ENCODE measurements at places on chromosomes 1 and 21.
A peak's percentile ranks its signal among the peaks of the same experiment; 100 is the strongest.

DNA sequence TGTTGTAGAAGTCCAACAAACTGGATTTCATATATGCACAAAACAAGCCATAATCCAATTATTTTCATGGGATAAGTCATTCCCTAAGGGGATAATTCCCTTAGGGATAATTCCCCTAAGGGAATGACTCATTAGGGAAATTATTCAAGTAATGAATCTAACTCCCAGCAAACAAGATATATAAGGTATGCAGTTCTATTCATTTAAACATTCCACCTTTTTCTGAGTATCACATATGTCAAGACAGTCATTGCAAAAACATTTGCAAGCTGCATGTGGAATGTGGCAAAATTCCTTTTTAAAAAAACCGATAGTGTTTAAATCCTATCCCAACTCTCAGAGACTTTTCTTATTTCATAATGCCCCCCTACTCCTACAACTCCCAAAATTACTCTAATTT is 131.2 kb downstream of the AKT3 start:
- DNase-seq: no peak

DNA sequence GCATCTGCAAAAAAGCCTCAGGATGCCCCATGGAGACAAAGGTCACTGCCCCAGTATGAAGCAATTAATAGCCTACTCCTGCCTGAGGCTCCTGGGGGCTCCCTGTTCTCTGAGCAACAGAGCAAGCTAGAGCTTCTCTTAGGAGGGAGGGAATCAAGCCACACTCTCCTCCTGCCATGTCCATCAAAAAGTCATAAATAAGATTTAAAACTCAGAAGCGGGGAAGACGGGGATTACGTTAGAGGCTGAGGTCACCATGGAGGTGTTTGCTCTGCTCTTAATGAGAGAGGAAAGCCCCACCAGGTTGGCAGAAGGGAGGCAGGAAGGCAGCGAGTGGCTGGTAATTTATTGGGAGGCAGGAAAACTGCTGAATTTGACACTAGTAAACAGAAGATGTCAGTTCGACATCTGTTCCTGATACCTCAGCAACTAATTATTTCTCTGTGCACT is 98.4 kb upstream of the TNR start:
- no peak for DNase-seq

DNA sequence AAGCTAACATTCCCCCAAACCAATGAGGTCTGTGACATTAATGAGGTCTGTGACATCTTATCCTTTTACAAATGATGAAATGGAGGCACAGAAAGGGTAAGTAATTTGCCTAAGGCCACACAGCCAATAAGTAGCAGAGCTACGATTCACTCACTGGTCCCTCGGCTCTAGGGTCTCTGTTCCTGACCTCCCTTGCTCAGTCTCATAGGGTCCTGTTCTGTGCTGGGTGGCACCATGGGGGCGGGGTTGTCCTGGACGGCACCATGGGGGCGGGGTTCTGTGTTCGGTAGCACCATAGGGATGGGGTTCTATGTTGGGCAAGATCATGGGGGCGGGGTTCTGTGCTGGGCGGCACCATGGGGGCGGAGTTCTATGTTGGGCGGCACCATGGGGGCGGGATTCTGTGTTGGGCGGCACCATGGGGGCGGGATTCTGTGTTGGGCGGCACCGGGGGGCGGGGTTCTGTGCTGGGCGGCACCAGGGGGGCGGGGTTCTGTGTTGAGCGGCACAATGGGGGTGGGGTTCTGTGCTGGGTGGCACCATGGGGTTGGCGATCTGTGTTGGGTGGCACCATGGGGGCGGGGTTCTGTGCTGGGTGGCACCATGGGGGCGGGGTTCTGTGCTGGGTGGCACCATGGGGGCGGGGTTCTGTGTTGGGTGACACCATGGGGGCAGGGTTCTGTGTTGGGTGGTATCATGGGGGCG is 55.6 kb downstream of the CLSTN1 start:
- no peak for DNase-seq

DNA sequence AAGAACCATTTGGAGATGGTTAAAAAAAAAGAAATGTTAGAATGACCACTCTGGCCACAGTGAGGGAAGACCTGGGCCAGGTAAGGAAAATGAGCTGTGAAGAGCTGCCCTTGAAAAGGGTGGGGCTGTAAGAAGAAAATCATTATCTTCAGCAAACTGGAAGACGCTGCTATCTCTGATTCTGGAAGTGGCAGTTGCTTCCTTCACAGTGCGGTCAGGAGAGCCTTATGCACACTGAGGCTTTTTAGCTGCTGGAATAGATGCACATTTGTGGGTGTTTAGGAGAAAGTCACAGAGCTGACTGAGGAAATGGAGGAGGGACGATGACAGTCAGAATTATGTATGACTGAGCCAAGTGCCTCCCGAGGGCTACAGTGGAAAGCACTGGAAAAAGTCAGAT is 91.6 kb downstream of the TBX19 start:
- DNase-seq: no peak

- no peak for DNase-seq
These were observed 51.2 kb downstream of the WLS start for GRCh38 chr1:68181165-68181556.

DNA sequence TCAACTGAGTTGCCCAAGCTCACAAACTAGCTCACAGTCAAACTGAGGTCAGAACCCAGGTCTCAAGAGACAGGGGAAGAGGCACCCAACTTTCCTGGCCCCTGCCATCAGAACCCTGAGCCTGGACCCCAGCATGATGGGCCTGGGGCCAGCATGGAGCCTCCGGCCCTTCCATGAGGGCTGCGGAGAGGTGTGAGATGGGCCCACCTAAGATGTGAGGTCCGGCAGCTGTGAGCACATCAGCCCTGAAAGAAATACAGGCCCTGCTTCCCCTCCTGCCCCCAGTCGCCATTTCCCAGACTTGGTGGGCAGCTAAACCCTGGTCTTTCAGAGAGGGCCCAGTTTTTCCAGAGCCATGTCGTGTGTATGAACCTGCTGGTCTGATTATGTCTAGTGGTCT is 30.6 kb downstream of the QSOX1 start:
- DNase-seq: no peak

- no peak for DNase-seq
These were observed 556.5 kb downstream of the PTBP2 start for GRCh38 chr1:97277891-97278654.

- DNase-seq: peak; percentile 25
These were observed 37.7 kb downstream of the SH3GLB1 start for GRCh38 chr1:86741947-86742572.

DNA sequence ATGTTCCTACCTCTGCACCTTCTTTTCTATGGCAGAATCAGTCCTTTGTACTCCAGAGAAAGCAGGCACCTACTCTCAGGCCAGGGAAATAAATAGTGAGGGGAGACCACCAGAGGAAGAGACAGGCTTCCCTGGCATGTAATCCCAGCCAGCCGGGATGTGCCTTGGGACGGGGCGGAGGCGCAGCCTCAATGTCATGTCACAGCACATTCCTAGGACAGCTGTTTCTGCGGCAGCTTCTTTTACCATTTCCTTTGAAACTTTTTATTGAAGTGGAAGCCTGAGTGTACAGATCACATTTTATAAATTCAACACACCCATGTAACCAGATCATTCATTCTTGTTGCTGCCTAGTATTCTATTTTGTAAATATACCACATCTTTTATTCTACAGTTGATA is 67.9 kb upstream of the ZNF326 start:
- no peak for DNase-seq

DNA sequence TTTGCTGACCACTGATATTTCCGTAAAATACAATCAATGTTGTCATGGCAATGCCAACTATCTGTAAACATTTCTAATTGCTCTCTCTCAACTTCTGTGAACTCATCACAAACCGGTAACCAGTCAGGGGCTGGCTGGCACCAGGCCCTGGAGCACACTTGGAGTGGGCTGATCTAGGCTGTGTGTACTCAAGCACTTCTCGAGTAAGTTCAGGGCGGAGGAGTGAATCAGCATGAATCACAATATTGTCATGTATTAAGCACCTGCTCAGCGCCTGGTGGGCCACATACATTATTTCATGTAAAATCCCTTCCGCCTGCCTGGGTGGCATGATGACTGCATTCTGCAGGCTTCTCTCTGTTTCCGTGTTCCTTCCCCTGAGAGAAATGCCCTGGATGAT is 212.4 kb downstream of the FOXD2 start:
- DNase-seq: no peak

DNA sequence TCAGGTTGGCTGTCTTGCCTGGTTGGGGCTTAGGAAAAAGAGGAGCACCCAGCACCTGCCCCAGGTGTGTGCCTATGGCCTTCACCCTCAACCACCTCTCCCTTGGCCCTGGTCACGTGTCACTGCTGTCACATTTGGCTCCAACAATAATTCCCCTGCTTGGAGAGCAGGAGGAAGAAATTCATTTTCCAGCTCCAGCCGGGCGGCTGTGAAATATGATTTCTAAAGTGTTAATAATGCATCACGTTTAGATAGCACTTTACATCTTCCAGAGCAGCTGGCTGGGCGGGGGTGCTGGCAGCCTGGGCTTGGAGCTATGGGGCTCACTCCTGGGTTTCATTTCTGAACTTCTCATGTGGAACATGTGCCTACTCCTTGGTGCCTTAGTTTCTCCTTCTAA is 63.1 kb downstream of the KIRREL1 start:
- DNase-seq: no peak

- DNase-seq: no peak
These were observed 20.4 kb downstream of the GREM2 start for GRCh38 chr1:240591564-240591963.

DNA sequence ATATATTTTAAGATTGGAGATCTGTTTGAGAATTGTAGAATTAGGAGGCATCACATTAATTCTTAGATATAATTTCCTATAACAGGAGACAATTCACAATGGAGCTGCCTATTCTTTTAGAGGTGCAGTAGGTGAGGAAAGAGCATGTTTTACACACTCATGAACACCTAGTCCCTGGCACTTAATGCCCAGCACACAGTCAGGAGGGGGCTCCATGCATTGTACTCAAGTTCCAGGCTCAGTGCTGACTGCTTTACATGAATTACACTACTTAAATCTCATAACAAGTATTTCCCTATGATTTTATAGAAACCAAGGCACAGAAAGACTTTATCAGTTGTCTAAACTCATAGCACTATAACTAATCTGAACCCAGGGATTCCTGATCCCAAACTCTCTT is 360 bp upstream of the GBP3 start:
- DNase-seq: no peak

DNA sequence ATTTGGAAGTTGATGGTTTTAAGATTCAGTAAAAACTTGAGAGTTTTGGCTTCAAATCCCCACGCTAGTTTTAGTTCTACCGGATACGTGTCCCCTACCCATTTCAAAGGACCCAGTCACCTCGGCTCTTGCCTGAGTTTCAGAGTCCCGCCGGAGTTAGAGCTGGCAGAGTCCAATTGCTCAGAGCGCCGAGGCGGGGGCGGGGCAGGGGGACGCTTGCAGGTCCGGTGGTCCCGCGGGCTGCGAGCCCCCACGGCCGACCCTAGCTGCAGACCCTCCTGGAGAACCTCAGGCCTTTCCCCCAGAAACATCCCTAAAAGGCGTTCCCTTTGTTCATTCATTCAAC is 765 bp upstream of the VPS45 start:
- DNase-seq: peak; percentile 50

DNA sequence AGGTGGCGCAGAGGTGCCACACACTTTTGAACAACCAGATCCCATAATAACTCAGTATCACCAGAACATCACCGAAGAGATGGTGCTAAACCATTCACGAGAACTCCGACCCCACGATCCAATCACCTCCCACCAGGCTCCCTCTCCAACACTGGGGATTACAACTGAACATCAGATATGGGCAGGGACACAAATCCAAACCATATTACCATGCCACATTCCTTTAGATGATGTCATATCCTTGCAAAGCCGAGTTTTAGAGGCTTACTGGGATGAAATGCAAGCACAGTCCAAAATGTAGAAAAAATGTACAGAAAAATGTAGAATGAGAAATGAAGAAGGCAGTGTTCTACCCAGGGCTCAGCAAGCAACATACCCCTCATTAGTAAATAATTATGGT is 64.7 kb downstream of the SGIP1 start:
- no peak for DNase-seq

DNA sequence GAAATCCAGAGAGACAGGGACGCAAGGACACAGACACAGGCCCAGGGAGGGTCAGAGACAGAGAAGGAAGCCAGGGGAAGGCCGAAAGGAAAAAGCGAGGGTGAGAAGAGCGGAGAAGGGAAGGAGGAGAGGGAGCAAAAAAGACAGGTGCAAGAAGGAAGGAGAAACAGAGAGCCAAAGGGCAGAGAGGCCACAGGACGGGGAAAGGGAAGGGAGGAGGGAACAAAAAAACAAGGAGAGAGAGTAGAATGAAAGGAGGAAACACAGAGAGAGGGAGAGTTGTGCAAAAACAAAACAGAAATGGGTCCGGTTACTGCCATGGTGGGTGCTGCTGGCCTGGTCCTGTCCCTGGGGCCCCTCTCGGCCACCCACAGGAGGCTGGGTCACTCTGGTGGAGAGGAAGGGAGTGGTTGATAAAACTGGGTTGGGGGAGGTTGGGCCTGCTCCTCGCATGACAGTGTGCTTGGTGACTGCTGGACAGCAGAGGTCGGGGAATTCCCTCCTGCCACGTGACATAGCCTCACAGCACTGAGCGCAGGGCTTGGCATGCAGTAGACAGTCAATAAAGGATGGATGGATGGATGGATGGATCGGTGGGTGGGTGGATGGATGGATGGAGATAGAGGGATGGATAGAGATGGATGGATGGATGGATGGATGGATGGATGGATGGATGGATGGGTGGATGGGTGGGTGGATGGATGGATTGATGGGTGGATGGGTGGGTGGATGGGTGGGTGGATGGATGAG is 64.8 kb downstream of the RAP1GAP start:
- DNase-seq: no peak

DNA sequence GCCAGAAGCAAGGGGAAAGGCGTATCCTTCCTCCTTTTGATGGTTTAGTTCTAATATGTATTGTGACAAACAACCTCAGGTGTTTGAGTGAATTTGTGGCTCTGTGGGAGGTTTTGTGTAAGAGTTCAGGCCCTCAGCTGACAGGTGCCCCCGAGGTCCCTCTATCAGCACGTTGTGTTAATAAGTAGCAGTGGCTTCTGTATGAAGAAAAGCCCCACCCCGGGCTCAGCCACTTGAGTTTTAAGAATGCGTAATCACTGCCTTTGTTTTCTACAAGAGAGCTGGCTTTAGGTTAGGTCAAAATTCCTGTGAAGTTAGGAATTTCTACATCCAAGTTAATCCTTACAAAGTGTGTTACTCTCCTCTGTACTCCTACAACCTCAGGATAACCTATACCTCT is 92.4 kb upstream of the PGBD5 start:
- DNase-seq: peak; percentile 72

DNA sequence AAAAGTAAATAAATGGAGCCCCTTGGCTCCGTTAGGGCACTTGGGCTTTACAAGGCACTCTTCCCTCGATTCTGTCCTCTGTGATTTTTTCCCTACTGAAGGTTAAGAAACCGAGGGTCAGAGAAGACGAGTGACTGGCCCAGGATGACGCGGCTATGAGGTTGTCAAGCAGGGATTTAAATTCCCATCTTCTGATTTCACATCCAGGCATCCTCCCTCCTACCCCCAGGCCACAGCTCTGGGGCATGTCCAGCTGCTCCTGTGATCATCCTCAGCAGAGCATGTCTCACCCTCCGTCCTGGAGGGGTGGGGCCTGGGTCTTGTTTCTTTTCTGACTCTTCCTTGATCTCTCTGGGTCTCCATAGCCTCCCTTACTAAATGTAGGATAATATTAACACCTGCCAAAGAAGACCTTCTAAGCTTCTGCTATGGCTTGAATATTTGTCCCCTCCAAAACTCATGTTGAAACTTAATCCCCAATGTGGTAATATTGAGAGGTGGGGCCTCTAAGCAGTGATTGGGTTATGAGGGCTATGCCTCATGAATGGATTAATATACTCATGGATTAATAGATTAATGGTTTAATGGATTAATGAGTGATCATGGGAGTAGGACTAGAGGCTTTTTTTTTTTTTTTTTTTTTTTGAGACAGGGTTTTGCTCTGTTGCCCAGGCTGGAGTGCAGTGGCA is 4.6 kb downstream of the CRYBG2 start:
- no peak for DNase-seq
